Kidney epithelial cell (primary cell): ENCODE measurements at places on chromosomes 11 and 22.

GRCh38 chr11:1034456-1035295 is 1.8 kb downstream of the MUC6 start:
- no peak for DNase-seq

GRCh38 chr11:62599901-62600300 is 1.8 kb downstream of the MTA2 start:
- DNase-seq = no peak

- no peak for DNase-seq
Measured at GRCh38 chr22:20107951-20108756, 7.8 kb upstream of the RANBP1 start.

- DNase-seq = no peak
Measured at GRCh38 chr11:106656646-106657045, 361.6 kb downstream of the GUCY1A2 start.

DNA sequence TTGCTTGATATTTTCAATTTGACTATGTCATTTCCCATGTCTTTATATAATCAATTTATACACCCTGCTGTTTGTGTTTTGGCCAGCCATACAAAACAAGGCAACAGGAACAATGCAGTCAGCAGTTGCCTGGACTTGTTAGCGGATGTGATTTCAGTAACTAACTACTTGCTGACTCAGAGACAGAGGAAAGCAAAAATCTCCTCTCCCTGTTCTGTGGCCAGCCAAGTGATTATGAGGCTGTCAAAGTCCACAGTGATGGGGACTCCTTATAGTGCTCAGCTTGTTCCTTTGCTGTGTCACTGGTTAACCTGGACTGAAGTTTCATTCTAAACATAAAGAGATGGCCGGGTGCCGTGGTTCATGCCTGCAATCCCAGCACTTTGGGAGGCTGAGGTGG is 32.6 kb upstream of the APLP2 start:
- peak; percentile 56 for DNase-seq

- no peak for DNase-seq
Measured at GRCh38 chr11:126307706-126308105, 3.8 kb downstream of the DCPS start.

DNA sequence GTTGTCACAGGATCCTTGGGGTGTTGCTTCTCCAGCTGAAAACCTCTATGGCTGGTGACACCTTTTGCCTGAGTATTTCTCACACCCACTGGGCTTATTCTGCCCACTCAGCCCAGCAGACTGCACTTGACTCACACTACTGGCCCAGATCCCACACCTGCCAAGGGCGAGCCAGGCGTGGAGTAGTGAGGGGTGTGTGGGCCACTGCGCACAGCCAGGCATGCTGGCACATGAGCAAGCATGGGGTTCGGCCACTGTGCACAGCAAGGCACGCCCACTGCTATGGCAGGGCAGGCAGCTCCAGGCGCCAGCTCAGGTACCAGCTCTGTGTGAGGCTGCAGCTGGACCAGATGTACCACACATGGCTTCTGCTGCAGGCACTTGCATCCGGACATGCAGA is 116.5 kb upstream of the MTNR1B start:
- DNase-seq = no peak

- no peak for DNase-seq
Measured at GRCh38 chr11:133946541-133947318, 10.0 kb downstream of the IGSF9B start.

DNA sequence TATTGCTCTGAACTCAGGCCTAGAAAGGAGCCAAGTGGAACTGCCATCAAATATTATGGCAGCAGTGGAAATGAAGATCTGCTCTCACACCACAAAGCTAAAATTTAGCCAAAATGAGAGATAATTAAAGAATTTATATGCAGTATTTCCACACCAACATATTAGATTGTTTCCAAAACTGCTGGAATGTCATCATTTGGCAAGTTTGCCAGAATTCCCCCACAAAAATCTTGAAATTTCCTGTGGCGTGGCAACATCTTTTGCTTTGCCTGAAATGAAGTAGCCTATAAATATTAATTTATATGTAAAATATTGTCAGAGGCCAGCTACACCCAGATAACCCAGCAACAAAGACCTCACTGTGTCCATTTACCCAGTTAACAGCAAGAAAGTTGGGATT is 13.8 kb downstream of the C11orf71 start:
- DNase-seq = no peak

DNA sequence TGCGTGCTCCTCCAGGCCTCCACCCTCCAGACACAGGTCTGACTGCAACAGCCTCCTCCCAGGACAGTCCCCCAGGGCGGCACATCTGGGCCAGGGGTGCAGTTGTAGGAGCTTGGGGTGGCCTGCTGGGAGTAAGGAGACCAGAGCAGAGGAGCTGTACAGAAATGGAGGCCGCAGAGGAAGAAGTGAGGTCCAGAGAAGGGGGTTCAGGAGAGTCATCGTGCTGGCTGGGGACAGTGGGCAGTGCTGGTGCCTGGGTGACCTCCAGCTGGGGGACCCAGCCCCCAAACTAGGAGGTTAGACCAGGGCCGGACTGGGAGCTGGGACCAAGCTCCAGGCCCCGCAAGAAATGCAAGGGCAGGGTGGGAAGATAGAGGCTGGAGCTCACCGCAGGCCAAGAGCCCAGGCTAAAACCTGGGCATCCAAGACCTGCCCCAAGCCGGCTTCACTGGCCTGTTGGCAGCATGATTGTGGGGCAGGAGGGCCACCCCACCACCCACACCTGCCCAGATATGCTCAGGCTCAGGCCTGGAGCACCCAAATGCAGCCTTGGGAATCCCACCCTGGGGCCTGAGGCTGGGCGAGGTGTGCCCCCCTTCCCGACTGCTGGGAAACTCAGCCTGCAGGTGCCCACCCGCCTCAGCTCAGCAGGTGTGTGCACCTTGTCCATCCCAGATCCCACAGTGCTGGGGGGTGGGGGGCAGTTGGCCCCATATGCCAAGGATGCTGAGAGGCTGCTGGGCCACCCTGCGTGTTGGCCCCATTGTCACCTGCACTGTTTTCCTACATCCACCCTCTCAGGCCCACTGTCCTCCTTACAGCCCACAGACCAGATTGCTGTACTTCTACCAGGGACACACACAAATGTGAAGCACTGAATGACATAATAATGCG is 96.9 kb downstream of the MORC2 start:
- no peak for DNase-seq

GRCh38 chr11:9753021-9753420 is 89.1 kb downstream of the SWAP70 start:
- peak; percentile 61 for DNase-seq

- DNase-seq = peak; percentile 39
Measured at GRCh38 chr11:120431633-120432032, 79.9 kb upstream of the GRIK4 start.

GRCh38 chr22:17250380-17251082 is 31.3 kb upstream of the ADA2 start:
- no peak for DNase-seq

DNA sequence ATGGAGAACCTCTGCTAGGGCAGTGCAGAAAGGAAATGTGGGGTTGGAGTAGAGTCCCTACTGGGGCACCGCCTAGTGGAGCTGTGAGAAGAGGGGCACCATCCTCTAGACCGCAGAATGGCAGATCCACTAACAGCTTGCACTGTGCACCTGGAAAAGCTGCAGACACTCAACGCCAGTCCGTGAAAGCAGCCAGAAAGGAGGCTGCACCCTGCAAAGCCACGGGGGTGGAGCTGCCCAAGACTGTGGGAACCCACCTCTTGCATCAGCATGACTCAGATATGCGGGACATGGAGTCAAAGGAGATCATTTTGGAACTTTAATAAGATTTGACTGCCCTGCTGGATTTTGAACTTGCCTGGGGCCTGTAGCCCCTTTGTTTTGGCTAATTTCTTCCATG is 8.7 kb downstream of the TSKU start:
- DNase-seq = no peak

- no peak for DNase-seq
Measured at GRCh38 chr11:116457336-116458007, 315.3 kb downstream of the BUD13 start.

GRCh38 chr11:107988397-107989158 is 20.1 kb upstream of the CUL5 start:
- DNase-seq = no peak

DNA sequence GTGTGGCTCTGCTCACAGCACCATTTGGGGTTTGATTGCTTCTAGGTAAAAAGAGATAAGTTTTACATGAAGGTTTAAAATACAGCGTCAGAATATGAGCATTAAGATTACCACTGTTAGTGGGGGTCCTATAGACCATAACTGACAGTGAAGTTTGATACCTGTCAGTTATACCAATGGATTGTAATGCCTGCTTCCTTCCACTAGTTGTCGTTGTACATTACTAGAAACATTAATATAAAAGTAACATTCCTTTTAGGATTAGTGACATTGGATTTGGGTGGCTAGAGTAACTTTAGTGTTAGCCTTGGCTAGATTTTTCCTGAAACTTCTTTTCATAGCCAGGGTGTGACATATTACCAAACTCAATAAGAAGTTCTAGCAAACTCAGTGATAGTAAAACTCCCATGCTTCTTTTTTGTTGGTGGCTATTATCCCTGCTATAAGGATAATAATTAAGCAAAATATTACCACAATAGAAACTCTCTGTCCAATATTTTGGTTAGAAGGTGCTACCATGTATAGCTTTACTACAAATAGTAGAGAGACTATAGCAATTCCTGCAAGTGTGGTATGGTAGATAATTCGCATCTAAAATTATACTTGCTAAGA is 57.1 kb downstream of the FAM181B start:
- DNase-seq = no peak

DNA sequence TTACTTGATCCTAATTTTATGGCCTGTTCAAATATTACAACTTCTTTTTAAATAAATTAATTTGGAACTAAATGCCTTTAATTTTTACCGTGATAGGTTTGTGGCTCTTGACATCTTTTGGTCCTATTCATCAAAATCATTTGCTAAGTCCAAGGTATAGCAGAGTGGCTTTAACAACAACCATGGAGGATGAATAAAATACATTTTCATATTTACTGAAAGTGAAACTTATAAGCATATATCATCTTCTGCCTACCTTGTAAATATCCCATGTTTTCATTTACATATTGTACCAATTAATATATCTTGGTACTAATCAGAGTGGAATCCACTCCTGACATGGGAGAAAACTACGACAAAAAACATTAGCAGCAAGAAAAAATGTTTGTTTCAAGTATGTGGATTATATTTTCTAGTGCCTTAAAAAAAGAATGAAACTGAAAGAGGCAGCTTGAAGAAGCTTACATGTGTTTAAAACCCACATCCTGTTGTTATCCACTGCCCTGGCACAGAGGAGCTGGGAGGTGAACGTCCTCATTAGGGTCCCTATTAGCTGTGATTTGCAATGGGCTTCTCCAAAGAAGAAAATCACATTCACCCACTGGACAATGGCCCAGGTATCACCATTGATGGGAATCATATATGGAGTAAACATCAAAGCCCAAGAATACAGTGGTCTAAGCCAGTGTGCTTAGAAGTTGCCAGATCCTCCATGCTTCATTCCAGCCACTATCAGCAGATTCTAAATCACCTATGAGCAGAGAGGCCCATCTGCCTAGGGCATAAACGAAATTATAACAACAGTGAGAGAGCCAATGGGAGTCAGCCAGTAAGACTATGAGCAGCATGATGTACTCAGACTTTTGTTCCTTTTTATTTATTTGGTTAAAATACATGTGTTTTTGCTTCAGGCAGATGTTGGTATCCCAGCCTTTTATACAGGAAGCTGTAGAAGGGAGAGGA is 84.7 kb downstream of the MAML2 start:
- DNase-seq = no peak

DNA sequence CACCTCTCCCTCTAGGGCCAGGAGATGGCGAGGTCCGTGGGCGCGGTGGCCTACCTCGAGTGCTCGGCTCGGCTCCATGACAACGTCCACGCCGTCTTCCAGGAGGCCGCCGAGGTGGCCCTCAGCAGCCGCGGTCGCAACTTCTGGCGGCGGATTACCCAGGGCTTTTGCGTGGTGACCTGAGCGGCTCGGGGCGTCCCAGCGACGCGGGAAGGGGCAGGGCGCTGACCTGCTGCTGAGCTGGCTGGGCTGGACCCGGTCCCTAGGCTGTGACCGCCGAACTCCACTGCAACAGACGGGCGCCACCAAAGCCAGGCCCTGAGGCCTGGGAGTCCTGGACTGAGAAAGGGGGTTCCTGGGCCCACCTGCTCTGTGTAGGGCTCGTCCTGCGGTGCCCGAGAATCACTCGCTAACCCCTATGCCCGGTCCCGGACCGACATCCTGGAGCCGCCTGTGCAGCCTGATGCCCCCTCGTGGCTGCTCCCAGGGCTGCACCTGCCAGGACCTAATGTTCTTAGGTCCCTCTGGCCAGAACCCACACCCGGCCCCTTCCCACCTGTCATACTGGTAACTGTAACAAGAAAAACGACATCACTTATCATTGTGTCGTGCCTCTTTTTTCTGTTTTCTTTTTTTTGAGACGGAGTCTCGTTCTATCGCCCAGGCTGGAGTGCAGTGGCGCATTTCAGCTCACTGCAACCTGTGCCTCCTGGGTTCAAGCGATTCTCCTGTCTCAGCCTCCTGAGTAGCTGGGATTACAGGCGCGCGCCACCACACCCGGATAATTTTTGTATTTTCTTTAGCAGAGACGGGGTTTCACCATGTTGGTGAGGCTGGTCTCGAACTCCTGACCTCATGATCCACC is 15.0 kb downstream of the RHOD start:
- no peak for DNase-seq

GRCh38 chr11:7692426-7692825 is 13.9 kb downstream of the OVCH2 start:
- DNase-seq = no peak

DNA sequence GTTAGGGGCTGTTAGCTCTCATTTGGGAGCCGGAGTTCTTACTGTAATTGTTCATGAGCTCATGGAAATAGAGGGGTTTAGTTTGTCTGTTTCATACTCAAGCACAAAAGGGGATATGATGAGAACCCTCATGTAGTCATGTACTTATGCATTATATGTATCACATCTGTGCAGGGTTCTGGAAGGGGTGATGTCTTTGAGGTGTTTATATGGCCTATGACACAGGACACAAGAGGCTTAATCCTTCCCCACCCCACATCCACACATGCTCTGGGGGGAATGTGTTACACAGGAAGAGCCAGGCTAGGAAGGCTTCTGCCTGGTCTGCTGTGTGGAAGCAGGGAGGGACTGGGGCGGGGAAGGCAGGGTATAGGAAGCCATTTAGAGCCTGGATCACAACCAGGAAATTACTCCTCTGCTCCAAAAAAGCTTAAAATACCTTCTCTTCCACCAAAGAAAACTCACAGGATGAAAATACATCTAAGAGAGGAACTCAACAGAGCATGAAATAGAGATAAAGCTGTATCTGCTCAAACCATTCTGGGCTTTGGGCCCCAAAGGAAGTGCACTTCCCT is 316.1 kb downstream of the TMEM135 start:
- DNase-seq = no peak
